PC-3 (cell line): ENCODE measurements at places on chromosomes 1 and 21. TPM values are rescaled to one million over a fixed set of nuclear protein-coding genes. Genes with fewer than 3 reads are reported as not detected.

DNA sequence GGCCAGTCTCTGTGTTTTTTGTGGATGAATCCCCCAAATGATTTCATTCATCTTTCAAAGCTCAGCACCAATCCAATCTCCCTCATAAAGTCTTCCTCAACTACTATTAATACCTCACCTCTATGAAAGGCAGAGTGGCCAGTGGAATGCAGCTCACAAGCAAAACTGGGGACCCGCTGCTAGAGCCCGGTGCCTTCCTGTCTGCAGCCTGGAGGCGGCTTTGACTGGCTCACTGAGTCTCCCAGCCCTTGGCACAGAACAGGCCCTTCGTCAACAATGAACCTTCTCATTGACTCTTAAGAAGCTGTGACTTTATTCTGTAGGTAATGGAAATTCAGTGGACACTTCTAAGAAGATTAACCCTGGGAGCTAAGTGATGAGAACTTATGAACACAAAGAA lies 86.8 kb upstream of the RAB4A start:
- no peak for DNase-seq

The ANKRD35 gene
- 0.07 and 0.40 TPM in 2 replicates for total RNA-seq

DNA sequence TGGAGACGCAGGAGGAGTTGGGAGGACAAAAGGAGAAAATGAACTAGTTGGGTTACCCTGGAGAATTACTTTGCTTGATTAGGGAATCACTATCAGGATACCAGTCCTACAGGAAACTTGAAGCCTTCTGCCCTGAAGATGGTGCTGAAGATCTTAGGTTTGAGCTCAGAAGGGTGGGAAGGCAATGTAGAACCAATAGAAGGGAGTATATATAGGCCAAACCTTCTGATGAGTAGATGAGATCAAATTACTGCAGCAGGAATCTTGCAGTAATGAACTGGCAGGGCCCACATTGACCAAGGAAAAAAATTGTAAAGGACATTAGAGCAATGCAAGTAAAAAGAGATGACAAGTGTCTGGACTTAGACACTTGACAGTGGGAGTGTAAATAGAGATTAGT lies 116.3 kb upstream of the CACYBP start:
- DNase-seq, result peak; percentile 65

DNA sequence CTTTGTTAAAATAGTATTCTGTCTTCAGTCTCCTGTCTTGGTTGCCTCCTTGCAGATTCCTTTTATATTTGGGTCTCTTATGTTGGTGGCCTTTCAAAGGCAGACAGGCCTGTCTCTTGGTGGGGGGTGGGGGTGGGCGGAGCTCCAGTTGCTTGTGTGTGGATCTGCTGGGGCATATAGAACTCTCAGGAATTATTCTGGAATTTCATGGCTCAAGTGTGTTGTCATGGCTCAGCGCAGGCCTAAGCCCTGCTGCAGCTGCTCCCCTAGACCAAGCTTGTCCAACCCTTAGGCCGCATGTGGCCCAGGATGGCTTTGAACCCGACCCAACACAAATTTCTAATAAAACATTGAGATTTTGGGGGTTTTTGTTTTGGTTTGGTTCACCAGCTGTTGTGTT lies 8.0 kb downstream of the C1orf35 start:
- DNase-seq, result no peak
